HuH-7 (cell line): ENCODE measurements at places on chromosomes 6 and 20.
A peak's percentile ranks its signal among the peaks of the same experiment; 100 is the strongest.

DNA sequence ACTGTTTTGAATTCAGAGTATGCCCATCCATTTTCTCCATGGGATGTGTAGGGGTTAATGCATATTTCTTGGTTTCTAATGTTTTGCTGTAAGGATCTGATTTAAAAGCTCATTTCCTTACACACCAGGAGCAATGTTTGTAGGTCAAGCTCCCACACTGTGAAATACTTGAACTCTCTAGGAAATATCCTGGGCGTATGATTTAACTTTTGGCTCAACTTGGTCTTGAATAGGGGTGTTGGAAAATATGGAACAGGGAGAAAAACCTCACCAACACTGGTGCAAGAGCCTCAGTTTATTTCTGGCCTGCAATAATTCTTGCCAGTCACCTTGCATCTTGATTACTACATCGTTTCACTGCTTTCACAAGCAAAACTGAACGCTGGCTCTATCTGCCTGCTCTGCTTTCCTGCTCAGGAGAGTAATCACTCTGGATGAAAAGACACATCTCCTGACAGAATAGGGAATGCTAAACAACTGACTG lies 25.1 kb upstream of the RFPL4B start:
- no peak for DNase-seq

DNA sequence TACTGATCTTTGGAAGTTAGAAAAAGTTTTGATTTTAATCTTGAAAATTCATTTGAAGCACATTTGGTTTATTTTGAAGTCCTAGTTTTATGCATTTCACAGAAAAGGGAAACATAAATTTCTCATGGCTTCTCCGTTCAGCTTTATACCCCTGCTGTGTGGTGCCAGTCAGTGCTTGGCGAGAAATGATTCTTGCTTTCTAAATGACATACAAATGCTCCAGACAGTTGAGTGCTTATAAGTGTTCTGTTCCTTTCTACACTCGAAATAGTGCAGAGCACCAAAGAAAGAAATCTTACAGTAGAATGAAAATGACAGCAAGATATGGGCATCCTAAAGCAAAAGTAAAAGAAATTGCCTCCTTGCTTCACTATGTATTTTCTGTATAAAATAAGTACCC lies 9.0 kb upstream of the ZNF292 start:
- no peak for DNase-seq

- DNase-seq = no peak
Observed at GRCh38 chr6:38567436-38567835, 72.3 kb downstream of the BTBD9 start.

DNA sequence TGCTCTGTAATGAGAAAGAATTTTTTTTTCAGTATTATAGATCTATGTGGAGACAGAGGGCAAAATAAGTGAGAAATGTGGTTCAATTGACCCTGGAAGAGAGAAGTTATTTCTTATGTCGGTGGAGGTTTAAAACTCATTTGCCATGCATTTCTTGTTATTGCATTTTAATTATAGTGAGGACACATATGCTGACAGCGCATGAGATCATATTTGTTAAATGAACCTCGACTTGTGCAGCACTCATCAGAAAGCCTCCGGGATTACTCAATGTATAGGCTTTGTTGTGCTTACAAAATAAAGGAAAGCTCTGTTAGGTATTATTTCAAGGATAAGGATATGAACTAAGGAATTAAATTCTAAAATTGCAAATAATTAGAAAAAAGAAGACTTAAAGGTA lies 915.1 kb upstream of the MAP3K7 start:
- no peak for DNase-seq

DNA sequence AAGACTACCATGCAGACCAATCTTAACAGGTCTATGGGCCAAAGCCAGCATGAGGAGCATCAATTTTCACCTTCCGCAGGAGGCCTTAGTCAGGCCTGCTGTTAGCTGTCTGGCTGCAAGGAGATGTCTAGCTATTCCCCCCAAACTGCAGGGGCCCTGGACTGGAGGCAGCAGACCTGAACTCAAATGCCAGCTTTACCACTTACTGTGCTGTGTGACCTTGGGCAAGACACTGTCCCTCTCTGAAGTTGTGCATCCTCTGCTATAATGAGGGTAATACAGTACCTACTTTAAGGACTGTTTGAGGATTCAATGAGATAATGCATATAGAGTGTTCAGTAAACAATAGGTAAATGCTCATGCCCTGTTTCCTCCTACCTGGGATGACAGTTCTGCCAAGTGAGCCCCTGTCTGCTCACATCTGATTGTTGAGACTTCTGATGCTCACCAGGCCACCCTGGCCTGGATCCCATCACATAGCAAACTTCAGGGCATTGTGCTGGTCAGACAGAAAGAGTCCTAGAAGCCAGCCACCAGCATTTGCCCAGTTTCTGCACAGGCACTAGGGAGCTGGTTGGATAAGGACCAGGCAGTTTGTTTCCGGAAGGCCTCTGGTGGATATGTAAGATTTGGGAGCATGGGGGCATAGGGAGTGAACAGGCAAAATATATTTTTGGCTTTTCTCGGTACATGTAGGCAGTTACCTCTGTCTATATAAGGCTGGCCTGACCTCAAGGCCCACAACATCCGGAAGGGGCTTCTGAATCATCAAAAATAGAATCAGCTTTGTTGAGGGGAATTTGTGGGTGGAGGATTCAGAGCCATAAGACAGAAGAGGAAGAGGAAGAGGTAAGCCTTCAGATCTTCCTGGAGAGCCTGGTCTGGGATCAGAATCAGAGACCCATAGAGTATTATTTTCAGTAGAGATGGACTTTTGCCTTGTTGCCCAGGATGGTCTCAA lies 2.3 kb upstream of the OCSTAMP start:
- DNase-seq = no peak

DNA sequence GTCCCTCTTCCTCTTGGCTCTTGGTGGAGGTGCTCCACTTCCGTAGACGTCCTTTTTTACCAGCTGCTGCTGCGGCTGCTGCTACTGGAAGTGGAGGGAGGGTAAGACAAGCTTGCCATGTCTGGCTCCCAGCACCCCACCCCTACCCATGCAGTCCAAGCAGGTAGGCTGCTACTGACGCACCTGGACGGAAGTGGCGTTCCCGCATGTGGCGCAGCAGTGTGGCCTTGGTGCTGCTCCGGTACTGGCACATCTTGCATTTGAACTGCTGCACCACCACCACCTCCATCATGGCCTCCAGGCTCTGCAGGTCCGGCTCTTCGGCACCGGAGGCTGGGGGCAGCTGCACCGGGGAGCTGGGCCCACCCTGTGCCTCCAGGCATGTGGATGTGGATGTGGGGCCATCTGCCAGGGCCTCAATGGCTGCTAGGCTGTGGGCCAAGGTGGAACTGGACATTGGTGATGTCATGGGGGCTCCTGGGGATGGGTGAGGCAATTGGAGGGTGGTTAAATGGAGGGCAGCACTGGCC lies 4.4 kb downstream of the ZNF335 start:
- no peak for DNase-seq

- peak; percentile 77 for DNase-seq
Observed at GRCh38 chr20:47196091-47197081, 160.1 kb downstream of the ZMYND8 start.

DNA sequence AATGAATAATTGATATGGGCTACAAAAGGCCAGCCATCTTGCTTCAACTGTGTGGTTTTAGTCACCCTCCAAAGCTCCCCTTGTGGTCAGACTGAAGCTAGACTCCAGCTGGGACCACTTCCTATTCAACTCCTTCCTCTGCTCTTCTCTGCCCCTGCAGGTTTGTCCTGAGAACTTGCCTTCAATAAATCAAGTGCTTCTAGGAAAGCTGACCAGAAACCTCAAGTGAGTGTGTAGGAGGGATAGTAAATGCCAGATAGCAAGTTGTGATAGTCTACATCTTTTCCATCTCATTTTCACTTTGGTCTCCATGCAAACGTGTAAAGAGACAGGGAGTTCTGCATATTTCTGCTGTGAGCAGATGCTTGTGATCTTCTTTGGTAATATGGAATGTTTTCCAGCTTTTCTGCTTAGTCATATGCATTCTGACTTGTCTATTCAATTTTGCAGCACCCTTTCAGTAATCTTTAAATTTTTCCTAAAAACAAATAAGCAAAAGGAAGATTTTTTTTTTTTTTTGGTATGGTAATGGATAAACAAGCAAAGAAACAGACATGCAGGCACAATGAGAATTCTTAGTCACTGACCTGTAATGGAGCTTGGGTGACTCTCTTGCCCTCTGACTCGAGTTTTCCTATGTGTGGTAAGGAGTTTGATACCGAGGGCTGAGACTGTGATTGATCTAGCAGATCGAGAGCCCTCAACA lies 201.3 kb upstream of the BTBD3 start:
- peak; percentile 48 for DNase-seq

DNA sequence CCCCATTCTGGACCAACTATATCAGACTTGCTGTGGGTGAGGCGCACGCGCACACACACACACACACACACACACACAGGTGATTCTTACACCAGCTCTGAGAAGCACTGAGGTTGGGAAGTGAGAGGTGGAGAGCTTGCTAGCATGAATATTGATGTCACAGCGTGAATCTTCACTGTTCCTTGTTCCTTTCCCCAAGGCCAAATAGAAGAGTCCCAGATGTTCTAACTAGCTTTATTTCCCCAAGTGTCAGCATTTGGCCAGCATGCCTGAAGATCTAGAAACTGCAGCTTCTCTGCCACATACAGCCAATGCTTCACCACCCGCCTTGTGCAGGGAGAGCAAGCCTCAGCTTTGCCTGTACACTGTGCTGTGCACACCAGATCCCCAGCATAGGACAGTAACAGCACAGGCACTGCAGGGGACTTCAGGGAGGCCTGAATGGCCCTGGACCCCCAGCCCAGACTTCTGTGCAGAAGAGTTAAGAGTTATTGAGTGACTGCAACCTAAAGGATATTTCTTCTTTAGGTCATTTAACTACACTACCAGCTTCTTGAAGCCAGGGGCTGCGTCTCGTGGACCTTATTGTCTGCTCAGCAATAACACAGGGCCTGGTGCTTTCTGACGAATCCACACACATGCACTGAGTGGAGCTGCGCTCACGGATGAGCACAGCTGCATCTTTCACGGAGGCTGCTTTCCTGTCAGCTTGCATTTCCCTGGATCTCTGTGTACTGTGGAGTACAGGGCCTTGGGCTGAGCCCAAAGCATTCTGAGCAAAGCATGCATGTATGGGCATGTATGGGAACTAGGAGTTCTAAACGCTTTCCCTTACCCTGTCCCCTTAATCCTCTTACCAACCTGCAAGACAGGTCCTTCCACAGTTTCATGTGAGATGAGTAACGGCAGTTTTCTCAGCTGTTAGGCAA lies 13.9 kb upstream of the CD93 start:
- no peak for DNase-seq

GRCh38 chr6:167409079-167409478 lies 84.2 kb downstream of the TTLL2 start:
- DNase-seq = no peak

- no peak for DNase-seq
Observed at GRCh38 chr6:52976591-52977035, 18.5 kb downstream of the GSTA4 start.

GRCh38 chr6:24757611-24758010 lies 17.1 kb upstream of the GMNN start:
- DNase-seq = no peak

DNA sequence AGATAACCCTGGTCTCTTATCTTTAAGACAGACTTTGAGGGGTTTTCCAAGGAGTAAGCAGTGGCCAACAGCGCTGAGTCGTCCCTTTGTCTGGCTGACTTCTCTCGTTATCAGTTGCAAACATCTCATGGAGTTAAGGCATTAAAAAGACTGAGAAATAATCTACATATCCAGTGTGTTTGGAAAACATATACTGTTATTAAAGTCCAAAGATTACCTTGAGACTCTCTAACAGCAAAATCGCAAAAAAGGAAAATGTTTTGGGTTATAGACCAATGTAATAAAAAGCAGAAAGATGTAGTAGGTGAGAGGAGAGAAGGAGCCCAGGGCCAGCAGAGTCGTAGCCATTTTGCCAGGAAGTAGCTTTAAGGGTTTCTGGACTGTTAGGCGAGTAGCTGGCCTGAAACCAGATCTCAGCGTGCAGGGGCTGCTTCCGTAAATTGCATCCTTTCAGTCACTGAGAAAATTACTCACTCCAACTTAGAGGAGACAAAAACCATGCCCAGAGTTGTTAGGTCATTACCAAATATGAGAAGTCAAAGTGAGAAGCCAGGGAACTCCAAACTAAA lies 24.6 kb downstream of the MYLK4 start:
- DNase-seq = no peak

DNA sequence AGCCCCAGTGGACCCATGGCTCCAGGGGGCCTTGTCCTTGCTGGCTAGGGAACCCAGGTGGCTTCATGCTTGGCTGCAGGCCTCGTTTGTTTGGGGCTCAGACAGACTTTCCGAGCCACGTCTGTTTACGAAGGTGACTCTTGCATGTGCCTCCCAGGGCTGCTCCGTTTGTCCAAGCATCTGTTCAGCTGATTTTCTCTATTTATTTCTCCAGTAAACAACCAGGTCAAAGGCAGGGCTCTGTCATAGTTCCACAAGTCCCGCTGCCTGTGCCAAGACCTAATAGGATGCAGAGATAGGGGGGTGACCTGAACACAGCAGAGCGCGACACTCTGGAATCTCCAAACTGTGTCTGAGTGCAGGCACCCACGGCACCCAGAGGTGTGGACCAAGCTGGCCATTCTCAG lies 12.8 kb upstream of the SPO11 start:
- no peak for DNase-seq

GRCh38 chr20:23116311-23117089 lies 30.4 kb upstream of the CD93 start:
- no peak for DNase-seq

GRCh38 chr6:154167126-154167525 lies 128.1 kb downstream of the OPRM1 start:
- no peak for DNase-seq

DNA sequence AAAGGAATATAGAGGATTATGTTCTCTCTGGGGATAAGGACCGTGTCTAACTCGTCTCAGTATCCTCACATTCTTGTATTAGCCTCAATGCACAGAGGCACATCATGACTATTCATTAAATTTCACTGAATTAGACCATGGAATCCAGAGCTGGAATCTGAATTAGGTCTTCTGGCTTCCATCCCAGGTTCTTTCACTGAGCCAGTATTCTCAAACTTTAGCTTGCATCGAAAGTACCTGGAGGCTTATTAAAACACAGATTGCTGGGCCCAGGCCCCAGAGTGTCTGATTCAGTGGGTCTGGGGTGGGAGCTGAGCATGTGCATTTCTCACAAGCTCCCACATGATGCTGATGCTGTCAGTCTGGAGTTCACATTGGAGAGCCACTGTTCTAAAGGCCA lies 142.0 kb downstream of the UST start:
- DNase-seq = no peak

DNA sequence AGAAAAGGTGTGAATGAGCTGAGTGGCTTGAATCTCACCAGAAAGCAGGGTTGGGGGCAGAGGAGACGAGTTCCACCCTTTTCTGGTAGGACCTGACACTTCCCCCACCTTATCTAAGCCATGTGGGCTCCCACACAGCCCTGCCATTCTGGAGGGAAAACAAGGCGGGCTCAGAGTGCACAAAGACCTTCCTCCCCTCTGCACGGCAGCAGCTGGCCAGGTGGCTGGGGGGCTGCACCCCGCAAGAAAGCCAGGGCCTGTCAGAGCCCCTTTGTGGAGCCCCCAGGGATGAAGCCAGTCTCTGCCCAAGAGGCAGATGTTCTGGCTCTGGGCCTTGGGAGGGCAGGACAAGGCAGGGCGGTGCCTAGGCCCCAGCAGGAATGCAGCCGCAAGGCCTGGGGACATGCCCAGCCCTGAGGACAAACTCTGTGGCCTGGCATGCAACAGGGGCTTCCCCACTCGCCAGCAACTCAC lies 48.4 kb upstream of the DSN1 start:
- no peak for DNase-seq

GRCh38 chr6:31152781-31153180 lies 4.8 kb downstream of the CCHCR1 start:
- no peak for DNase-seq

- peak; percentile 52 for DNase-seq
Observed at GRCh38 chr6:28124350-28124970, at the start of gene ZSCAN16. Gene ZSCAN16, plus strand, starts transcription at chr6:28124609. Its CDS starts 835 bp downstream, at chr6:28125444.
